ENCODE measurements at places on chromosomes 5 and 9. TPM values are rescaled to one million over a fixed set of nuclear protein-coding genes. Genes with fewer than 3 reads are reported as not detected.
A peak's percentile ranks its signal among the peaks of the same experiment; 100 is the strongest.

- DNase-seq, result peak; percentile 13
Measured at GRCh38 chr5:1445313-1445688, at the start of gene SLC6A3. Gene SLC6A3, minus strand, starts transcription at chr5:1445440. Its CDS starts 2,243 bp downstream, at chr5:1443197.

DNA sequence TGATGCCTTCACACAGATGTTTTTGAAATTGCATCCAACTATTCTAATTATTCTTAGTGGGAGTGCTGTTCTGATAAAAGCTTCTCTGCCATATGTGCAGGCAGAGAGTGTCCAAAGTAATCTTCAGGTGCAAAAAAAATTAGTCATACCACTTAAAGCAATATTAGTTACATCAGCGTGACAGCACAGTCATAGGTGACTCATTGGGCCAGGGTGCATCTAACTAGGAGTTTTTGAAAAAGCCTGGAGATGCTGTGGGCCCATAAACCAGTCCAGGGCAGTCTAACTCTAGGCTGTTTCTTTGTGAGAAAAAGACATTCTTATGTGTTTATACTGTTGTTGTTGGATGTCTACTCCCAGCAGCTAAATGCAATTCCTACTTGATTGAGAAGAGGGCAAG lies 33.0 kb upstream of the C6 start:
- no peak for DNase-seq

- peak; percentile 41 for DNase-seq
Measured at GRCh38 chr5:140038373-140038957, 4.6 kb downstream of the NRG2 start.

- DNase-seq, result no peak
Measured at GRCh38 chr5:10934783-10935355, 173.8 kb upstream of the DAP start.

The ACER2 gene
- total RNA-seq, result 10.7 TPM

The PDLIM4 gene
- 31.0 TPM for total RNA-seq

All from dermis blood vessel endothelial cell (primary cell).